Astrocyte (in vitro differentiated cells and primary cell): ENCODE measurements at places on chromosomes 11 and 22. TPM values are rescaled to one million over a fixed set of nuclear protein-coding genes. Genes with fewer than 3 reads are reported as not detected.

DNA sequence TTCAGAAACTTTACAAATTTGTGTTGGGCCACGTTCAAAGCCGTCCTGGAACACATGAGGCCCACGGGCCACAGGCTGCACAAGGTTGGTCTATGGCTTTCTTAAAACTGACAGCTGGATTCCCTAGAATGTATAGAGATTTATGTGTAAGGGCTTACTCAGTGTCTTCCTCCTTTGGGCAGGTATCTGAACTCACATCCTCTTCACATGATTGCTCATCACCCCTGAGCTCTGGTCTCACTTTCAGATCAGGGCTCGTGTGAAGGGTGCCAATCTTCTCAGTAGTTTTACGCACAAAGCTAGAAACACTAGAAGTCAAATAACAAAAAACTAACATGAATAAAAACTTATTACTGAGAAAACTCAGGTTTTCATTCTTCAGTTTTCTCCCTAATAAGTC, 27.1 kb downstream of the HPS5 start:
- no peak for DNase-seq

DNA sequence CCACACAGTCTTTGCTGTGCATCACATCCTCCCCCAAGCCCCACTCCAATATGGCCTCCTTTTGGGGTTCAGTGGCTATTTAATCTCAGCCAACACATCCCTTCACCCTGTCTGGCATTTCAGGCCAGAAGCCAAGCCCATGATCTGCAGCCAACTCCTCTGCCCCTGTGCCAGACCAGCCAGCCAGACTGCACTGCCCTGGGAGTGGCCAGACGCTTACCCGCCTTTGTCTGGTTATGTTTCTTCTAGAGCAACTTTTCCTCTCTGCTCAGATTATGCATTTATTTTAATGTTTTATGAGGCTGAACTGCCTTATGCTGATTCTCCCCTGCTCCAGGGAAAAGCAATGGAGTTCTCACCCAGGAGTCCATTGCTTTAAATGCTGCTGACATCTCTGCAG, 206.7 kb upstream of the TBCEL start:
- no peak for DNase-seq

GRCh38 chr22:46269564-46269963, 1.8 kb downstream of the TTC38 start:
- no peak for DNase-seq

The INS gene
- total RNA-seq = not detected in 2 replicates

The C11orf86 gene
- total RNA-seq = not detected in 2 replicates

The RAB39A gene
- 0.67 and 1.5 TPM in 2 replicates for total RNA-seq
